ENCODE measurements at places on chromosomes 2 and 18.
A peak's percentile ranks its signal among the peaks of the same experiment; 100 is the strongest.

- DNase-seq: peak; percentile 31
These were observed 33.9 kb downstream of the MAP3K20 start for GRCh38 chr2:173109253-173110188.

- DNase-seq: no peak
These were observed 53.4 kb downstream of the CDH2 start for GRCh38 chr18:28123401-28124030.

GRCh38 chr2:80748592-80748991, 444.0 kb upstream of the LRRTM1 start:
- DNase-seq: no peak

GRCh38 chr2:103402336-103402735, 640.5 kb downstream of the TMEM182 start:
- DNase-seq: no peak

- no peak for DNase-seq
These were observed 27.4 kb upstream of the C2orf69 start for GRCh38 chr2:199883474-199884212.

- DNase-seq: no peak
These were observed 119.2 kb downstream of the PAX3 start for GRCh38 chr2:222179592-222179991.

- no peak for DNase-seq
These were observed 19.4 kb upstream of the RNF138 start for GRCh38 chr18:32072321-32072720.

DNA sequence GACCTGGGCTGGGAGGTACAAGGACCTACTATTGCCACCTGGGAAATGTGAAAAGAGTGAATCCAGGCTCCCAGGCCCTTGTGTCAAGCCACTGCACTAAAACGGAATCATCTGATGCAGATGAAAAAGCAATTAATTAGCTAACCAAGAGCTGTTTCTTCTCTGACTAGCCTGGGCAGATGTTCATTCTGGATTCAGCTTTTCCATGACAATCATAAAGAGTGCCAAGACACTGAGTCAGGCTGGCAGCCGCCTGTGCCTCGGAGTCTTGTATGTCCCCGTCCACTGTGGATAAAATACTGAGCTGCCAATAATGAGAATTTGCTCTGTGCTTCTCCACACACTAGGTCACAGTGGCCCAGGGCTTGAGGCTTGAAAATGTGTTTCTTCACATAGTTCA, 21.7 kb upstream of the LCLAT1 start:
- DNase-seq: no peak

GRCh38 chr2:121283670-121284462, 1.1 kb downstream of the TFCP2L1 start:
- DNase-seq: no peak

- DNase-seq: no peak
These were observed 64.9 kb downstream of the LPIN2 start for GRCh38 chr18:2948038-2948437.

GRCh38 chr18:79871481-79872091, 73.8 kb downstream of the KCNG2 start:
- DNase-seq: no peak

- DNase-seq: peak; percentile 2
These were observed 66.5 kb upstream of the FIGN start for GRCh38 chr2:163802284-163802683.

- no peak for DNase-seq
These were observed 44.3 kb downstream of the EPHA4 start for GRCh38 chr2:221527776-221528309.

- no peak for DNase-seq
These were observed 14.3 kb upstream of the RAPH1 start for GRCh38 chr2:203549406-203549805.

DNA sequence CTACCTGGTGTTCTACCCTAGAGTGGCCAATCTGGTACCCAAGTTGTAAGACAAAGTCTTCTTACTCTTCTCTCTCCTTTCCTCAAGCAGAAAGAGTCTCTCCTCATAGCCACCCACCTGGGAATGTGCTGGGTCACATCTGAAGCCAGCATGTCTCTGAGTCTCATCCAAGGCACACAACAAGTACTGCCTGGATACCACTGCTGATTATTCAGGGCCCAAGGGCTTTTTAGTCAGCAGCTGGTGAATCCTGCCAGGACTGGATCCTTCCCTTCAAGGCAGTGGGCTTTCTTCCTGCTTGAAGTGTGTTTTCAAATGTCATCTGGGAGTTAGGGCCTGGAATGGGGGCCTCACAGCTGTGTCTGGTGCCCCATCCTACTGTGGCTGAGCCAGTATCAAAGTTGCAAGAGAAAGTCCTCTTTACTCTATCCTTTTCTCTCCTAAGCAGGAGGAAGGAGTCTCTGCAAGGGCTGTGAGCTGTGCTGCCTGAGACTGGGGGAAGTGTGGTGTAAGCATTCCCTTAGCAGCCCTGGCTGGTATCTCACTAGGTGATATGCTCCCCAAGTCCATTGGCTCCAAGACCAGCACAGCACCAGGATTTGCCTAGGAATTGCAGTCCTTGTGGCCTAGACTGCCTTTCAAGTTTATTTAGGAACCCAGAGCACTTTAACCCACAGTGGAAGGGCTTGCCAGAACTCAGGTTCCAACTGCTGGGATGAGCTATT, 27.2 kb downstream of the OXER1 start:
- DNase-seq: no peak

DNA sequence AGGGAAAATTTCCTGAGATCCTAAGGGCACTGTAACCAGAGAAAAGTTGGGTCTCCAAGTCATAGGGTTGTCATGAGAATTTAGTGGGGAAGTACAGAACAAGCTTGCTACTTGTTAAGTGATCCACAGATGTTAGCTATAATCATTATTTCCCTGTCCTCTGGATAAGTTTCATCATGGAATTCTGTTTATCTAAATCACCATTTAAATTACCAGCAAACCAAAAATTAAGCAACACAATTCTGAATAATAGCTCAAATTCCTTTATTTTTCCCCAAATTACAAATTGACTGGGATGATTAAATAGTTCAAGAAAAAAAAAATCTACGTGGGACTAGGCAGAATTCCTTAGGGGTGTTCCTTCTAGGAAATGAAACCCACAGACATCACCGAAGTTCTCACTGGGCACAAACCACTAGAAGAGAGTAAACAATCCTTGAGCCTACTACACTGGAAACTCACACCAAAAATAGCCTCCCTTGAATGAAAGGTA, 159.5 kb downstream of the COL6A3 start:
- DNase-seq: no peak

DNA sequence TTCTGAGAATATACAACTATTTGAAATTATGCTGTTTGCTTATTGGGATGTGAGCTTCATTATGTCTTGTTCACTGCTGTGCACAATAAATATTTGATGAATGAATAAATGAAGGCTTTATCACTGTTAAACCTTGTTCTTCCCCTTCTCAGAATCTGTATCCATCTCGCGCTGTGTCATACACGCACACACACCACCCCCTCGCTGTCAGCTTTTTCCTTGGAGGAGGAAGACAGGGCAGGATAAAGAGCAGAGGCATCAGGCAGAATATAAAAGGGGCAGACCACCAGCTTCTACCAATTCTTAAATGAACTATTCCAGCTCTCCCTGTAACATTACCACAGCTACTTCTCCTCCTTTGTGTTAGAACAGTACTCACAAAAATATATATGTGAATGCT, 75.0 kb downstream of the CD226 start:
- no peak for DNase-seq

- DNase-seq: no peak
These were observed 128.3 kb upstream of the KLHL29 start for GRCh38 chr2:23256643-23257042.

GRCh38 chr18:44630118-44630517, 50.6 kb upstream of the SETBP1 start:
- no peak for DNase-seq

- no peak for DNase-seq
These were observed 318.8 kb upstream of the FIGN start for GRCh38 chr2:164054651-164055050.

DNA sequence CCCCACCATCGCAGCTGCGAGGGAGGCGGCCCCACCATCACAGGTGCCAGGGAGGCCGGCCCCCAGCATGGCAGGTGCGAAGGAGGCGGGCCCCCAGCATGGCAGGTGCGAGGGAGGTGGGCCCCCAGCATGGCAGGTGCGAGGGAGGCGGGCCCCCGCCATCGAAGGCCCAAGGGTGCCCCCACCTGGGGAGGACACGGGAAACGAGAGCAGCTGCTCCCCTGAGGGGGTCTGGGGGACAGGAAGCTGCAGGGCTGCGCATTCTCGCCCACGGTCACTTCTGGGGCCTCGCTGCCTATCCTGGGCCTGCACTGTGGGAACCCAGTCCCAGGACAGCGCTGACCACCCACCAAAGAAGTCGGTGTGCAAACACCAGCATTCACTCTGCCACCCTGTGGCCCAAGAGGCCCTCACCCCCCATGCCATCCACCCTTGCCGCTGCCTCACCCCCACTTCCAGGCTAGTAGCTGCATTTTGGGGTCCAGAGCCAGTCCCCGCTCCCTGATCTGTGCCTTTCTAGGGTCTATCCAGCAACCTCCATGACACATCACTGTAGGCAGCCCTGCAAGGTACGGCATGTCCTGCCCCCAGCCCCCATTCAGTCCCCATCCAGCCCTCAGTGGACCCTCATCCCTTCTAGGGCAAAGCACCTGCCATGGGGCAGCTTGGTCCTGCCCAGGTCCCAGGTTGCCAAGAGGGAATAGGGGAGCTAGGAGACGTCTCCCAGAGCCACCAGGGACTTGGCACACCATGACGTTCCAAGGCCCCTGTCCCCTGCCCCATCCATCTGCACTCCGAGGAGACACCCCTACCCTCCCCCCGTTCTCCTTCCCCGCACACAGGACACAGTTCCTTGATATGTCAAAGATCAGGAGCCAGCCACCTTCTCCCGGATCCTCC, 24.0 kb upstream of the GPC1 start:
- DNase-seq: no peak

- no peak for DNase-seq
These were observed 53.8 kb downstream of the SMAD7 start for GRCh38 chr18:48896875-48897511.

- no peak for DNase-seq
These were observed 43.8 kb downstream of the GBX2 start for GRCh38 chr2:236124182-236124893.

DNA sequence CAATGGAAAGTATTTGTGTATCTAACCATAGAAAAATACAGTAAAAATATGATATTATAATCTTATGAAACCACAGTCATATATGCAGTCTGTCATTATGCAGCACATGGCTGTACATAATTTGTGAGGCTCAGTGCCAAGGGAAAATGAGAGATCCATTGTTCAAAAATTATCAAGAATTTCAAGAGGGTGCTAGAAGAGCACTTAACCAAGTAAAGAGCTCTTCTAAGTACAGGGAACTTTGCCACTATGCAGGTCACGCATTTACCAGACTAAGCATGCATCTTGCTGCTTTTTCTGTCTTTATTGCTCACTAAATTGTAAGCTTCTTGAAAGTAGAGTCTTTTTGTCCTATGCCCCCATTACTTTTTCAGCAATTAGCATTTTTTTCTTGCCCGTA, 438.0 kb downstream of the LRP1B start:
- DNase-seq: no peak

- peak; percentile 88 for DNase-seq
These were observed 173.6 kb downstream of the SMAD7 start for GRCh38 chr18:48777026-48777743.

DNA sequence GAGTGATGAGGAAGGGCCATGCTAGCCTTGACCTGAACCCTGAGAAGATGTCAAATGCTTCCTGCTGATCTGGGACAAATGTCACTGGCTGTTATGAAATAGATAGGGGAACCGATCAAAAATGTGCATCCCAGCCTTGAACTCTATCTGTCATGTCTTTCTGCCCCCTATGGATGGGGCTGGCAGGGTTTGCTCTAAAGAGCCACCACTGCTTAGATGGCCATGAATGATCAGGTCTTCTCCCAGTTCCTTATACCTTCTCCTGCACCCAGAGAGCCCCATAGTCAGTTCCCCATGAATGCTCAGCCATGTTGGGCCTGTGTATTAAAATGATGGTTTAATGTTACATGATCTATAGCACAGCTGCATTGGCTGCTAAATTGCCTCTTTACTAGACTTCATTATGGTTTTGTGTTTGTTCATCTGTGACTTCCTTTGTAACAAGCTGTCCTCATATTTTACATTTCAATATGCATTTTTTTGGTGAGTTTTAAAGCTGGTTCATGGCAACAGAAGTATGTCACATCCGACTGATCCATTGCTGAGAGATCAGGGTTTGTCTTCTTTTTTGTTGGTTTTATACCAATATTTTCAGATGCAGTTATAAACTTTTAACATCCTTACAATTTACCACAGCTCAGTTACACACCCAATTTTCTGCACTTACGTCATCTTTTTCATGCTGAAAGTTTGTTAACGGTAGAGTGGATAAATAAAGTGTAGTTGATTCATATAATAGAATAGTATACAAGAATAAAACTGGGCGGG, 56.3 kb upstream of the SMAD2 start:
- DNase-seq: no peak

DNA sequence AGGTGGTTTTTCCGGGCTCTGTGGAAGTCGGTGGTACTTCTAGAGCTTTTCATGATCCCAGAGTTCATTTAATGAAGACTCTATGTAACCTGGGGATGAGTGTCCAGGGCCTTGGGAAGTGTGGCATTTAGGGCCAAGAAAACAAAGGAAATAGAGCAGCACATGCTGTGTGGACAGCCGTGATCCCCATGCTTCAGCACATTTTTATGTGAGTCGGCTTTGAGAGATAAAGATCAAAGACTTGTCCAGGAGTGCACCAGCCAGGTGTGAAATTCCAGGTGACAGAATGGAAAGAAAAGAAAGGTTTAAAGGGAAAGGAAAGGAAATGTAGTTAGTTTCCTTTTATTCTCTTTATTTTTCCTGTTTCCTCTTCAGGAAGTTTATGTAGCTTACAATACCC, 258.0 kb upstream of the NRP2 start:
- DNase-seq: no peak

DNA sequence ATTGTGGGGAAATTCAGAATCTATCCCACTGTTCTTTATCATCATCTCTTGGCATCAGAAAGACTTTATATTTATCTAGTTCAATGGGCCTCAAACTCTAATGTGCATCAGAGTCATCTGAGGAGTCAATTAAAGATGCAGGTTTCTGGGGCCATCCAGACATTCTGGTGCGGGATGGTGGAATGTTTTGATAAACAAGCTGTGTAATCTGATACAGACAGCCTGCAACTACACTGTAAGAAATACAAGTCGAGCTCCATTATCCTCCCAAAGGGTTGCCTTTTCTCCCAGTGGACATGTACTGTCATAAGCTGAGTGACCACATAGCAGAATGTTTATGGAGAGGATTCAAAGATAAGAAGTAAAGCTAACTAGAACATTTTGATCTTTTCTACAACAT, 515.3 kb upstream of the DCC start:
- DNase-seq: no peak

DNA sequence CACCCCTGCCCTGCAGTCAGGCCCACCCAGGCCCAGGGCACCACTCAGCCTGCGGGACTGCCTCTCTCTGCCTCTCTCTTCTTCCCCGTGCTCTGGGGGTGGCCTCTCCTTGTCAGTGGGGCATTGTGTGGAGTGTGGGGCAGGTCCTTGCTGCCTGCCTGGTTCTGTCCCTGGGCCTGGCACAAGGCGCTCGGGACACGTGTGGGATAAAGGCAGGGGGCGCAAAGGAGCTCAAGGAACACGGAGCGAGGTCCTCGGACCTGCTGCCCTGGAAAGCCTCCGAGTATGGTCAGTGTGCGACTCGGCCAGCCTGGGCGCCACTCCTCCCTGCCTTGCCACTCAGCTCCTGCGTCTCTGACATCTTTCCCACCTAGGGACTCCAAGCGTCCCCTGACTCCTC, 262.2 kb downstream of the HDAC4 start:
- DNase-seq: no peak
